CD4-positive, CD25-positive, alpha-beta regulatory T cell (primary cell): ENCODE measurements at places on chromosomes 7 and 10.

DNA sequence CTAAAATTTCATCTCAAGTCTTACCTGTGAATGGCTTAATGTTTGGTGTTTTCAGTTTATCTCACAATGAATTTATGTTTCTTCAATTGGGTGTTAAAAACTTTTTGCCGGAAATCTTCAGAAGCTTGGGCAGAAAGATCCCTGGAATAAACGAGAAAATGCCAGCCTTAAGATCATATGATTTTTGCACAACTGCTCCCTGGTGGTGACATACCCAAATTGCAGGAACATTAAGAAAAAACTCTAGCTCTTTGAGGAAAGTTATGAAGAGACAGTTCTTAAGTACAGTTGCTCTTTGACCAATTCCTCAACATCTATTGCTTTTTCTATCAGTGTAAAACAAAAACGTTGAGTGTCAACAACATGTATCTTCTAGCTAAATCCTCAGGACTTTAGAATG lies 48.2 kb upstream of the CREB5 start:
- DNase-seq = peak; percentile 14

DNA sequence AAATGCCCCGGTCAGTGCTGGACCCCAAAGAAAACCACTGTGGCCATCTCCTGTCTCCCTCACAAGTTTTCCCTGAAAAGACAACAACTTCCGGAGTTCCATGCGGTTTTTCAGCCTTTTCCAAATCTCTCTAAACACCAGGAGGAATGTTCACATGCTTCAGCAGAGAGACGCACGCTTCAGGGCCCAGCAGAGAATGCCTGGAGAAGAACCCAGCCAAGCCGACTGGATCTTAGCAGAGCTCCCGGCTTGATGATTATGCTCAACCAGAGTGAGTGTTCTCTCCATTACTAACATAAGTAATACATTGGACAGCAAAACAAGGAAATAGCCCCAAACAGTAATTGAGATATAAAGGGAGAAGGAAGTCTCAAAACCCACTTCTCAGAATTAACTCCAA lies 17.9 kb downstream of the PRKCQ start:
- DNase-seq = no peak

GRCh38 chr7:101378751-101379174 lies 16.1 kb downstream of the COL26A1 start:
- DNase-seq = no peak

- no peak for DNase-seq
Measured at GRCh38 chr10:102975483-102976379, 57.6 kb downstream of the CNNM2 start.

- no peak for DNase-seq
Measured at GRCh38 chr10:47331491-47331890, 9.2 kb downstream of the GDF2 start.

DNA sequence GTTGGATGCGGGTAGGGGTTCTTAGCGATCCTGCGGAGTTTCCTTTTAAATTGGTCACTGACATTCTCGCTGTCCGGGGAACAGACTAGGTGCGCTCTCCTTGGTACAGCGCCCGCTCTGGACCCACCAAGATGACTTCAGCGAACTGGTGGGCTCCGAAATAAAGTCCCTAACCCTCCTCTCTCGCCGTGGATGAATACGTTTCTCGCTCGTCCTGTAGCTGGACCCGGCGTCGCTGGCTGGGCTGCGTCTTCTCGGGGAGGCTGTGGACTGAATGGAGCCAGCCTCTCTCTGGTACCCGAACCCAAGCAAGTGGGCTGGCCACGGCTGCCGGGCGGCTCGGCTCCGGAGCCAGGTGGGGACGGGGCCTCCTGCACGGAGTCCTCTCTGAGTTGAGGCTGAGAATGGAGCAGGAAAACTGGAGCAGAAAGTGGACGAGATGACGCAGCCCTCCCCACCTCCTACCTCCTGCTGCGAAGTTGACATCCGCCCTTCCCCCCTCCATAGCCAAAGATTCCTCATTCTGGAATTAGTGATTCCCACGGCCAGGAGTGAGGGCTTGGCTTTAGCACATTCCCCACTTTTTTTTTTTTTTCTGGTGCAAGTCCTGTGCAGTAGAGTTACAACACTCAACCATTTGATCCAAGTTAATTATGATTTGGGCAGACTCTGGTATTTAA lies 1.5 kb downstream of the UNC5B start:
- no peak for DNase-seq

DNA sequence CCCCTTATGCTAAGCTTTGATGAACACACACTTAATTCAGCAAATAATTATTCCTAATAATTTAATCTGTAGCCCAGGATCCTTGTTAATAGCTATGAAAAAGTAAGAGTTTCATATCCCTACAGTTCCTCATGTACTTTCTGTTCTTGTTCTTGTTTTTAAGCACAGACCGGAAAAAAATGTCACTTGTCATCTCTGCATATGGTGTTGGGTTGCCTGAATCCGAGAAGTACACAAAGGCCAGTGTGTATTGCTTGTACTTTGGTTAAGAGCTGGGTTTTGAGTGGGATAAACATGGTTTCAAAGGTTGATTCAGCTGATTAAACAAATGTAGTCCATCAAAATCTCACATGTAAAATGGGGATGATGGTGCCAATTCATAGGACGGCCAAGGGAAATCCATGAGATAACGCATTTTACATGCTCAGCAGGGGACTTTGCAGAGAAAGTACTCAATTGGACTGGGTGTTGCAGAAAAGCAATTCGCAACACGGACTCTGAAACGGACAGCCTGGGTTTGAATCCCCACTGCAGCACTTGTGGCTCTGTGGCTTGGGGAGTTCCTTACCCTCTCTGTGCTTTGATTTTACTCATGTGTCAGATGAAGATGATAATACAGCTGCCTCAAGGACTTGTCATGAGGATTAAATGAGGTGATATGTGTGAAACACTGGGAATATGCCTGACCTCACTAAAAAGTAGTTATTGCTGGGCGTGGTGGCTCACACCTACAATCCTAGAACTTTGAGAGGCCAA lies 71.7 kb downstream of the MAP3K8 start:
- no peak for DNase-seq
